ENCODE measurements at places on chromosomes 2 and 18. TPM values are rescaled to one million over a fixed set of nuclear protein-coding genes. Genes with fewer than 3 reads are reported as not detected.

Gene NTSR2
- not detected for total RNA-seq

- peaks cover 10% of the 10 kb centered on the region for H3K27me3 ChIP-seq
- H3K4me3 ChIP-seq: no peak overlapping the region
- no peak overlapping the region for H3K27ac ChIP-seq
- no peak for DNase-seq
- H3K36me3 ChIP-seq: no peaks in the 10 kb centered on the region
These were observed 506.5 kb upstream of the TNP1 start for GRCh38 chr2:217366266-217366895.

Gene FARSB
- 45.9 TPM for total RNA-seq

Gene REG3G
- not detected for total RNA-seq

Gene CAPN14
- not detected for total RNA-seq

- H3K36me3 ChIP-seq: no peaks in the 10 kb centered on the region
- no peak overlapping the region for H3K27ac ChIP-seq
- DNase-seq: no peak
- H3K4me1 ChIP-seq: no peaks in the 10 kb centered on the region
- H3K27me3 ChIP-seq: peaks cover 53% of the 10 kb centered on the region
These were observed 342.8 kb downstream of the EIPR1 start for GRCh38 chr2:3034856-3035255.

Gene OSR1
- 1.1 TPM for total RNA-seq

- DNase-seq: no peak
- no peak overlapping the region for H3K27ac ChIP-seq
- H3K4me3 ChIP-seq: no peak overlapping the region
- H3K36me3 ChIP-seq: no peaks in the 10 kb centered on the region
- H3K4me1 ChIP-seq: peaks cover 10% of the 10 kb centered on the region
These were observed 101.7 kb upstream of the FZD7 start for GRCh38 chr2:201931951-201932350.
